Fibroblast of villous mesenchyme (primary cell): ENCODE measurements at places on chromosomes 4 and X. TPM values are rescaled to one million over a fixed set of nuclear protein-coding genes. Genes with fewer than 3 reads are reported as not detected.

NIPAL1 gene
- total RNA-seq: 1.6 and 4.3 TPM in 2 replicates

RHOXF2B gene
- total RNA-seq: not detected in 2 replicates

- no peak for DNase-seq
Observed at GRCh38 chr4:156633847-156634246, 337.8 kb downstream of the PDGFC start.

DNA sequence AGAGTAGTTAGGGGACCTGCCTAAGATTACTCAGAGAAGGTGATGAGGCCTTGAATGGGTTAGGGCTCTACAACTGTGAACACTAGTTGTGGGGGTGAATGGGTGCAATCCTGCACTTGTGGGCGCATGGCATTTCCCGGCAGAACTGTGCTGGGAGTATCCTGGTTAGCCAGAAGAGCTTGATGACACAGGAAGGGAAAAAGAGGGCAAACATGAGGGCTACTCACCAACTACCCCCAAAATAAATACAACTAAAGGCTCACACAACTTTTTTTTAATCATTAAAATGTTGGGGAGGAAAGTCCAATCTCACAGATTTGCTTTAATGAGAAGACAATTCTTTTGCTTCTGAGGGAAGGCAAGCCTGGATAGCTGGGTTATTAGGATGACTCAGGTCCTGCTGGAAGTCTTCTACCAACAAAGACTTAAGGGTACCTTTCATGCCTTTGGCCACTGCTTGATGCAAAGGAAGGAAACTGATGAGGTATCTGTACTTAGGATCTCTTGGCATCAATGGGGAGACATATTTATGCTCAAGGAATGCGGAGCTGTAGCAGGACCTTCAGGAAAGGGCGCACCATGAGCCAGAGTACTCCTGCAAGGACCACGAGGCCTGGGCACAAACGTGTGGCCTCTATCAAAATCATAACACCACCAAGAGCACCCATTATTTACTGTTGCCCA lies 2.6 kb downstream of the PHKA2 start:
- DNase-seq: no peak

GRCh38 chrX:103918571-103919269 lies 43.7 kb upstream of the TMSB15B start:
- DNase-seq: peak; percentile 51

- no peak for DNase-seq
Observed at GRCh38 chrX:56790778-56791177, 61.7 kb downstream of the NBDY start.

CFAP47 gene
- not detected in 2 replicates for total RNA-seq

CENPVL2 gene
- not detected in 2 replicates for total RNA-seq

- DNase-seq: no peak
Observed at GRCh38 chr4:69750346-69750745, 10.1 kb downstream of the SULT1B1 start.

DNA sequence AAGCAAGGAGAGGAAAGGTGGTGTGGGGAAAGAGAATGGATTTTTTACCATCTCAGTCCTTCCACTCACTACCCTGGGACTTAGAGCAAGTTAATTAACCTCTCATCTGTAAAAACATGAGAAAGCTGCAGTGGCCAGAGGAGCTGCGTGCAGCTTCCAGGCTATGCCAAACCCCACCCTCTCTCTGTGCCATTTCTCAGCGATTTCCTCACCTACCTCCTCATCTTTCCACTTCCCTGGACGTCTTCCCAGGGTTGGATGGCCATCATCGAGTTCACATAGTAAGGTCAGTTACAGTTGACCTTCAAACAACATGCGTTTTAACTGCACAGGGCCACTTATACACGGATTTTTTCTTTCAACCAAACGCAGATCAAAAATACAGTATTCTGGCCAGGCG lies 64.3 kb downstream of the SMIM20 start:
- DNase-seq: no peak

SOX3 gene
- not detected in 2 replicates for total RNA-seq

FHIP1A gene
- under 0.01 and 0.32 TPM in 2 replicates for total RNA-seq

DNA sequence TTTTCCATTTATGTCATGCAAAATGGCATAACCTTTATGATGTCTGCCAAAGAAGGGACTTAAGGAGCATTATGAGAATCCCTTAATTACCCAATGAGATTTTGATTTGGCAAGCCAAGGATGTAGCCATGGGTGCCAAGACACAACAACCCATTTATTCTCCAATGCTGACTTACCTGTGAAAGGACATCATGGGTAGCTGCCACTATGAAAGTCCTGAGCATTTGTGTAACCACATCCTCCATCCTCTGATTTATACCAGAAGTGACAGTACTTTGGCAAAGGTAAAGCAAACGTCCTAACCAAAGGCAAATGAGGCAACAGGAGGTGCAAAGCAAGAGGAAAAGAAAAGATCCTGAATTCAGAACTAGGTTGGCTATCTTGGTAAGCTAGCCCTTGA lies 87.3 kb upstream of the EMCN start:
- DNase-seq: no peak

NPY2R gene
- not detected in 2 replicates for total RNA-seq

SUPT20HL2 gene
- total RNA-seq: under 0.01 TPM in 1 of 2 replicates, not detected in the other

CITED1 gene
- total RNA-seq: not detected in 2 replicates

NLGN4X gene
- 0.86 and 0.97 TPM in 2 replicates for total RNA-seq

DNA sequence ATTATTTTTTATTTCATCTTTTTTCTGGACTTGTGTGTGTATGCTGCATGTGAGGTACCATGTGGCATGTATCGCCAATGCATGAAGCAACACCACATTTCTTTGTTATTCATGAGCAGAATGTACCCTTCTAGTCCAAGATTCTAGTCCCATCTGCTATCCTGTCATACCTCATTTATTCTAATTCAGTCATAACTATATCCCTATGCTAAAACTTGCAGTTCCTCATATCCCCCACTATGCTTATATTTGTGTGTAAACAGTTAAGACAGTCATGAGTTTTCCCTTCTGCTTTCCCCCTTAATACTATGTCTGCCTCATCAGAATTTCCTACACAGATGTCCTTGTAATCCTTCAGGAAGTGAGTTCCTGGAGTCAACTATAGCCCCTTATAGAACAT lies 19.7 kb downstream of the OCRL start:
- no peak for DNase-seq

IL2 gene
- total RNA-seq: not detected in 2 replicates

DNA sequence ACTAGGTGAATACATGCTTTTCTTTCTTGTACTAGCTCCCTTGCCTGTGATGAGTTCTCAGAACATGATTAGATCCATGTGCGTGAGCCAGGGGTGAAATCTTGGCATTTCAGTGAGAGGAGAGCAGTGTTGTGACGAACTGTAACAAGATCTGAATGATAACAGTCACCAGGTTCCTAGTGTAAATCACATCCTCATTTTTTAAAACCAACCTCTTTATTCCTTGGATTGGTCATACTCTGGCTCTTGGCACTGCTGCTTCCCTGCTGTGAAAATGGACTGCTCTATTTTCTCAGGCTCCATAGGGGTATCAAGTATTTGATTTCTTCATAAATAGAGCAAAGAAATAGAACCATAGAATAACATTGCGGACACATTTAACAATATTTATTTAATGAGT lies 206.3 kb downstream of the SLC4A4 start:
- peak; percentile 26 for DNase-seq

DNA sequence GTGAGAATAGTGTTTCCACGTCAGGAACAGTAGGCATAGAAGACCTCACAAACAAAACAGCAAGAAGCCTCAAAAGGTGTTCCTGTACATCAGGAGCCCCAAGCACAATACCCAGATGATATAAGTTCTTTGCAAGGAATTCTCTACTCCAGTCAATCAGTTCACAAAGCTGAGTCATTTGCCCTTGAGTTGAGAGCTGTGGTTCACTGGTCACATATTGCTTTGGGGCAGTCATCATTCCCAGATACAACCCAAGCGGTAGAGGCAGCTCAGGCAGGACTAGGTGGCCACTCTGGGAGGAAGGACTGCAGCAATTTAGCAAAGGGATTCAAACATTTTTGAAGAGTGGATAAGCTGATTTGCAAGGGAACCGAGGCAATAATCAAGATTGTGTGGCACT lies 551.5 kb upstream of the ZFP42 start:
- DNase-seq: no peak

DNA sequence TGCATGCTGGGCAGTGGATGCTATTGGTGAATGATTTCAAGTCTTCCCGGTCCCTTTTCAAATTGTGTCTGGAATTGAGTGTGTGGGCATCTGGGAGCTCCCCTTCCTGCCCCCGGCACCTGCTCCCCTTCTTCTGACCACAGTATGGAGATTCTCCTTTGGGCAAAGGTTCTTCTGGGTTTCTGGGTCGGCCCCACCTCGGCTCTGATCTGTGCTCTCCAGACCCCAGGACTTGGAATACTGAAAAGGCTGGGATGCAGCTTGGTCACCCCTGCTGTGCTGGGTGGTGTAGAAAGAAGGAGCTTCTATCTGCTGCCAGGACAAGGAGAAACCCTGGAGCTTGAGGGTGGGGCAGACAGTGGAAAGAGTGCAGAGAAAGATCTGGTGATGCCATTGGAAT lies 78.8 kb downstream of the WFS1 start:
- DNase-seq: no peak

GRCh38 chrX:124289443-124289842 lies 43.0 kb upstream of the TEX13D start:
- no peak for DNase-seq
